ENCODE measurements at places on chromosomes 13 and 19.
A peak's percentile ranks its signal among the peaks of the same experiment; 100 is the strongest.

GRCh38 chr19:50486823-50487515 lies 10.3 kb upstream of the GARIN5A start:
- peak; percentile 48 for DNase-seq

- DNase-seq = no peak
Measured at GRCh38 chr19:52140032-52140710, 433 bp upstream of the ZNF616 start.

DNA sequence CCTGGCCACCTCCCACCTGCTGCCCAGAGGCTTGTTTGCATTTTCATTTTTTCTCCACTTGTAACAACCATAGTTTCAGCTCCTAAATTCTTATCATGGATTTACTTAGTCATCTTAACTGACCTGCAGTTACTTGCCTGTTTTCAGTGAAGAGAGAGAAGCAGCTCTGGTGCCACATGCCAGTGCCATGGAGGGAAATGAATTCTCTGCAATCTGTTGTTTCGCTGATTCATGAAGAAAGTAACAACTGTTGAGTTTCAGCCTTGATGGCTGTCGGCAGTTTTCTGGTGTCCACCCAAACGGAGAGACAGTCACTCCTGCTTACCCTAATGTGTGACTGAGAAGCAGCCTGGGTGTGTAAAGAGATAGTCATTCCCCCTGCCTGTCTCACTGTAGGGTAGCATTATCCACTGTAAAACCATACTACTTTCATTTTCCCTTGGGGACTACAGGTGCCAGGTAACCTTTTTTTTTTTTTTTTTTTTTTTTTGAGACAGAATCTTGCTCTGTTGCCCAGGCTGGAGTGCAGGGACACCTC lies 116.1 kb downstream of the DNAJC3 start:
- no peak for DNase-seq

GRCh38 chr13:98022210-98022609 lies 68.7 kb downstream of the IPO5 start:
- no peak for DNase-seq

- no peak for DNase-seq
Measured at GRCh38 chr13:37531049-37531448, 67.5 kb downstream of the POSTN start.

- DNase-seq = no peak
Measured at GRCh38 chr13:98270819-98271218, 93.8 kb upstream of the RNF113B start.

DNA sequence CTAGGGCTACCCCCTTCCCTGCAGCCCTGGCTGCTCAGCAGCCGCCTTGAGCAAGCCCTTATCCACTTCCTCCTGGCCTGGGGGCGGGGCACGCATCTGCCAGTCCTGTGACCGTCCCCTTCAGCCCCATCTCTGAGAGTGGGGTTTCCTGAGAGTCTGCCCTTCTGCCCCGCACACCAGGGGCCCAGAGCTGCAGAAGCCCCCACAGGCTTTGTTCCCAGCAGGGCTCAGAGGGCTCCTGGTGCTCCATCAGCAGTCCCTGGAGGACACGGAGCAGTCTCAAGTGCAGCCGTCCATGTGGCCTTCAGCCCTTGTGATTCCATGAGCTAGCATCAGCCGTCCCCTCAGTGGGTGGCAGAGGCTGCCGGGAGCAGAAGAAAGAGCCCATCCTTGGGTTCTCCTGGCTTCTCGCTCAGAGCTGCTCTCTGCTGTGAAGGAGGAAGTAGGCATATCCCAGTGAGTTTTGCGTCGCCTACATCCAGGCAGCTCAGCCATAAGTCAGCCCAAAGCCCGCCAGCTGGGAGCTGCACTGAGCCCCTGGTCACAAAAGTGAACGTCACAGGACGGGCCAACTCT lies 16.3 kb downstream of the MYO9B start:
- DNase-seq = peak; percentile 96

DNA sequence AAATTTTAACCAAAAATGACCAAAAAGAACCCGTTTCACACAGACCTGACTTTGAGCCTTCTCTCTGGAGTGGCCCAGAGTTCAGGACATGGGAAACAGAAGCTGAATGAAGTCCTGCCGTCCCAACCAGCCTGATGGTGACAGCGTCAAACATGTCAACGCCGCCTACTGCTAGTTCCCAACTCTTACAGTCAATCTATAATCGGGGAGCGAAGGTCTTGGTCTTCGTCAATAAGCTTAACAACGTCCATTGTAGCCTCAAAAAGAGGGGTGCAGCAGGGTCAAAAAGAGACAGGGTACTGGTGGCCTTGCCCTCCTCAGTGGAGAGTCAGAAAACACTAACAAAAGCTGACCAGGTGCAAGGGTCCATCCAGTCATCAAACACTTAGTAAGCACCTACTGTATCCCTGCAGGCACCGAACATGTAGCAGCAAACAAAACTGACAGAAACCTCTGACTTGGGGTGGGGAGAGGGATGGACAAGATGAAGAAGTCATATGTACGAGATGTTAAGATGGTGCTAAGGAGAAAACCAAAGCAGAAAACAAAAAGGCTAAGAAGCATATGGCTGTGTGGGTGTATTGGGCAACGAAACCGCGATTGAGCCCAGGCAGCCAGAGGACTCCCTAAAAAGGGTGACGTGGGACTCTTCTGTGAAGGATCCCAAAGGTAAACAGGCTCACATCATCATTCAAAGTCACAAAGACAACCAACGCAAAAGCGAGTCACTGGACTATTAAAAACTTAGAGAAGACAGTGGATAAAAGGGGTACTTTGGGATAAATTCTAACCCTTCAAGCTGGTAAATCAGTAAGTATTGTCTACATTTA lies 12.0 kb downstream of the MLLT1 start:
- DNase-seq = no peak

GRCh38 chr13:51048166-51048461 lies 63.0 kb downstream of the C13orf42 start:
- DNase-seq = no peak

- DNase-seq = no peak
Measured at GRCh38 chr19:7505682-7506384, 10.1 kb upstream of the ZNF358 start.

GRCh38 chr13:51221674-51222036 lies 543 bp upstream of the FAM124A start:
- DNase-seq = no peak

GRCh38 chr19:41570639-41571112 lies 5.3 kb upstream of the CEACAM21 start:
- peak; percentile 87 for DNase-seq

GRCh38 chr13:78147905-78148304 lies 229.3 kb upstream of the EDNRB start:
- DNase-seq = no peak

GRCh38 chr19:18966307-18966706 lies 25.3 kb upstream of the HOMER3 start:
- DNase-seq = peak; percentile 15

GRCh38 chr13:23140492-23140891 lies 40.3 kb upstream of the SGCG start:
- no peak for DNase-seq

GRCh38 chr19:41968751-41969595 lies 9.9 kb upstream of the RABAC1 start:
- DNase-seq = no peak

DNA sequence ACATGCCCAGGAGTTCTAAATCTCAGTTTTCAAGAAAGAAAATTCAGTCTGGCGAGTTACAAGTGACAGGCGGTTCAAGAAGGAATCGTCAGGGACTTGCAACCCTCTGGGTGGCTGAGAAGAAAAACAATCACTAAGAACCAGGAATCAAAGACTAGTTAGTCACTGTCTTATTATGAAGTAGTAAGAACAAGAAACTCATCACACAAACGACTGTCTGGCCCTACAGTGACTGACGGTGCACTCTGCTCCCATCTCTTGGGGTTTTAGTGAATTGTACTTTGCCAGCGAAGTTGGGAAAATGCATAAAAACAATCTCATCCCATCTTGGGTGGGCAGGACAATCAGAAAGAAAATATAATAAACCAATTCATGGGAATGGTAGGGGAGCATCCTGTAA lies 63.7 kb upstream of the SACS start:
- DNase-seq = no peak

- DNase-seq = no peak
Measured at GRCh38 chr13:51998723-51999509, 12.3 kb downstream of the ATP7B start.

- no peak for DNase-seq
Measured at GRCh38 chr13:48501705-48502104, 31.2 kb downstream of the RCBTB2 start.

DNA sequence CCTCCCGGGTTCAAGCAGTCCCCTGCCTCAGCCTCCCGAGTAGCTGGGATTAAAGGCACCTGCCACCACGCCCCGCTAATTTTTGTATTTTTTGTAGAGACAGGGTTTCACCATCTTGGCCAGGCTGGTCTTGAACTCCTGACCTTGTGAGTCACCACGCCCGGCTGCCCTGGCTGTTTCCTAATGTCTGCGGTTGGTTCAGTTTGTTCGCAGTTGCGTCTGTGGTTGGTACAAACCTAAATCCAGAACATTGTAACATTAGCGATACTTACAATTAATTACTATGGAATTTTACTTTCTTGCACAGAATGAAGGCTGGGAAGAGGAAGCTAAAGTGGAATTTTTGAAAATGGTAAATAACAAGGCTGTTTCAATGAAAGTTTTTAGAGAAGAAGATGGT lies 38.1 kb downstream of the RNF17 start:
- no peak for DNase-seq

- no peak for DNase-seq
Measured at GRCh38 chr19:55158848-55159749, 1.6 kb upstream of the TNNI3 start.

DNA sequence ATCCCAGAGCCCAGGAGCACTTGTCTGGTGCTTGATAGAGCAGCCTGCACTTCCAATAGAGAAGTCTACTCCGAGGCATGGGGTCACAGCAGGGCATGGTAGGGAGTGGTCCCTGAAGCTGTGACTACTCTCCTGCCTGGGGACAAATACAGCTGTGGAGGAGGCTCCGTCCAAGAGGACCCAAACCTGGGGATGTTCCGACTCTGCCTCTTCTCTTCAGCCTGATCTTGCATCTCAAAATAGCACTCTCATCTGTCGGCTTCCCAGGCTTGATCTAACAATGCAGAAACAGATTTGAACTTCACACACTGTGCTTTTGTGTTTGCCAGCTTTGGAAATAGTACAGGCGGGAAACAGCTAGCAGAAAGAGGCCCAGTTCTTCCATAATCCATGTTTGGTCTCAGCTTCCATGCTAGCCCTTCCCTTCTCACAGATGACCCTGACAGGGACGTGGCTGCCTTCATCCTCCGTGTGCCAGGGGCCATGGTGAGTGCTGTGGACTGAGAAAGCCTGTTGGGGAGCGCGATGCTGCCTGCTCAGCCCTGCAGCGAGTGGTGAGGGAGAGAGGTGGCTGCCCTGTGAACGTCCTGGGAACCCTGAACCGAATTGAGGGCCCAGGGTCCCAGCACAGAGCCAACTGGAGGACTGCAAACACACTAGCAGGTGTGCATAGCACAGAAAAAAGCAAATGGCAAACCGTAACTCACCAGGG lies 150.3 kb upstream of the GPR12 start:
- DNase-seq = no peak

GRCh38 chr13:29730253-29730652 lies 120.2 kb downstream of the UBL3 start:
- no peak for DNase-seq

DNA sequence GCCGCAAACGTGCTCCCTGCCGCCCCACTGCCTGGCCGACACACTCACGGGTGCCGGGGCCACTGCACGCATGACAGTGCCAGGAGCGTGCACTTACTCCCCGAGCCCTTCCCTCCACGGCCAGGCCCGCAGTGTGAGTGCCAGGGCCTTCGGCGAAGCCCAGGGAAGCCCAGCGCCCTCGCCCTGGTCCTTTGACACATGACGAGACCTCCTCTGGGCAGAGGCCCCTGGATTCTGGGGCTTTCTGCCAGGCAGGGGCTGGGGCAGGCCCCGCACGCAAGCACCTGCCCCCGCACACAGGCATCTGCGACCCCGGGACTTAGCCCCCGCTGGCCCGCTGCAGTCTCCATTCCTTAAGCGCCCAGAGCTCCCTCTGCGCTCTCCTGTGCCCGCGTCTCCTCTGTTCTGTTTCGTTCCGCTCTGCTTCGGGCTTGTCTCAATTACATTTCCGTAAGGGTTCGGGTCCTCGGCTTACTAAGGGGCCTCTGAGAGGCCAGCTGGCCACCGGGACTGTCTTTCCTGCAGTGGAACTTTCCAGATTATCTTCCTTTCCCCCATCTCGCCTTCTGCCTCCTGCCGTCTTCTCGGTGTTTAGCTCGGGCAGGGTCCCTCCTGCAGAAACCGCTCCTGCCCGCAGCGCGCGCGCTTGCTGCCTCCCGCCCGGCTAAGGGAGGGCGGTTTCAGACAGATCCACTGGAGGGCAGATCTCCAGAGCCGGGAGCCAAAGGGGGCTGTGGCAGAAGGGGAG lies 98.8 kb downstream of the ING1 start:
- DNase-seq = no peak

DNA sequence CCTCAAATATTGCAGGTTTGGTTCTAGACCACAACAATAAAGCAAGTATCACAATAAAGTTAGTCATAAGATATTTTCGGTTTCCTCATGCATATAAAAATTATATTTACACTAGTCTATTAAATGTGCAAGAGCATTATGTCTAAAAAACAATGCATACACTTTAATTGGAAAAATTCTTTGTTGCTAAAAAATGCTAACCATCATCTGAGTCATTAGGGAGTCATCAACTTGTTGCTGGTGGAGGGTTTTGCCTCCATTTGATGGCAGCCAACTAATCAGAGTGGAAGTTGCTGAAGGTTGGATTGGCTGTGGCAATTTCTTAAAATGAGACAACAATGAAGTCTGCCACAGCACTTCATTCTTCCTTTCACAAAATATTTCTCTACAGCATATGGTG lies 422.3 kb upstream of the GPC6 start:
- DNase-seq = no peak

DNA sequence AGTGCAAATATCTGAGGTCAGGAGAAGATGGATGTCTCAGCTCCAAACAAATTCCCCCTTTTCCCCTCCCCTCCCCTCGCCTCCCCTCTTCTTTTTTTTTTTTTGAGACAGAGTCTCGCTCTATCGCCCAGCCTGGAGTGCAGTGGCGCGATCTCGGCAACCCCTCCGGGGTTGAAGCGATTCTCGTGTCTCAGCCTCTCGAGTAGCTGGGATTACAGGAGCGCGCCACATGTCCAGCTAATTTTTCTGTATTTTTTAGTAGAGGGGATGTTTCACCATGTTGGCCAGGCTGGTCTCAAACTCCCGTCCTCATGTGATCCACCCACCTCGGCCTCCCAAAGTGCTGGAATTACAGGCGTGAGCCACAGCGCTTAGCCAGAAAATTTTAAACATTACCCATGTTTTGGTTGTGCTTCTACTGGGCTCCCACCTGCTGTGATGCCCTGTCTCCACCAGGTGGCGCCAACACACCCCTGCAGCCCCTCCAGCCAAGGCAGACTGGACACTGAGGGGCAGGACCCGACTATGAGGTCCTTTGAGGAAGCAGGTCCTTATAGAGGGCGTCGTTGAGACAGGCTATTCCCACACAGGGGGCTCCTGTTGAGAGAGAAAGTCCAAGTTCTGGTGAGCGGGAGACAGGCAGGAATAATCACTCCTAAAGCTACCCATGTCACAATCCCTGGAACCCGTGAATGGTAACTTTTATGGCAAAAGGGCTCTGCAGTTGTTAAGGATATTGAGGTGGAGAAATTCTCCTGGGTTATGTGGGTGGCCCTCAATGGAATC lies 6.3 kb downstream of the ERICH4 start:
- peak; percentile 67 for DNase-seq

GRCh38 chr13:43985422-43986072 lies 105.8 kb downstream of the LACC1 start:
- no peak for DNase-seq

- DNase-seq = no peak
Measured at GRCh38 chr13:83780227-83780626, 102.0 kb downstream of the SLITRK1 start.
